Fibroblast of lung (primary cell): ENCODE measurements at places on chromosomes 13 and 19. TPM values are rescaled to one million over a fixed set of nuclear protein-coding genes. Genes with fewer than 3 reads are reported as not detected.

DNA sequence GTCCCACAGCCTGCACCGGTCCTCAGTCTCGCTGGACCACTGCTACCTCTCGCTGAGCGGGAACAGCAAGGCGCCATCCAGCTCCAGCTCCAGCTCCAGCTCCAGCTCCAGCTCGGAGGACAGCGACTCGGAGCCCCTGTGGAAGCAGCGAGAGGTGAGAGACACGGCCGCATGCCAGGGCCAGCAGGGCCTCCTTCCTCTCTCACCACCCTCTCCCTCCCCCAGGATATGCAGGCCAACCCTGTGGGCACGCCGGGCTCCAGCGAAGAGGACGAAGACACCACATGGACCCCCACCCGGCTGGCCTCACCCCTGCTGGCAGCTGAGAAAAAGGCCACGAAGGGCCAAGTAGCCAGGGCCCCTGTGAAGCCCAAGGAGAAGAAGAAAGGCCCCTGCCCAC lies 7.3 kb downstream of the SIX5 start:
- no peak for DNase-seq

DNA sequence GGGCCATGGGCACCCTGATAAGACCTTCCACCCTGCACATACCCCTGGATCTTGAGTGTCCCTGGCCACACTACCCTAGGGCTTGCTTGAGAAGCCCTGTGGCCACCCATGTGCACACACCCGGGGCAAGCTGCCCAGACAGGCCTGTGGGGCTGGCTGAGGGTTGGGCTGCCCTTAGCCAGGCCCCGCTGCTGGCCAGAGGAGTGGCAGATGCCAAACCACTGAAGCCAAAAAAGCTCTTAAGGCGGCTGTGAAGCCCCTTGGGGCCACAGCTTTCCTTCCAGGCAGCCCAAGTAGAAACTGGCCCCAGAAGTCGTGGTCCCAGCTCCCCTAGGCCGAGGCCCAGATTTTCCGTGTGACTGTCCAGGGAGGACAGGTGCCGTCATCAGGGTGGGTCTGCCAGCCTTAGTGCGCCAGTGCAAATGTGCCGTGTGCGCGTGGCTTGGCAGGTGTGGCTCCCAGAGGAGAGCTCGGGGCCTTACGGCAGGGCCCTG lies 14.8 kb downstream of the CEBPG start:
- DNase-seq = no peak

DNA sequence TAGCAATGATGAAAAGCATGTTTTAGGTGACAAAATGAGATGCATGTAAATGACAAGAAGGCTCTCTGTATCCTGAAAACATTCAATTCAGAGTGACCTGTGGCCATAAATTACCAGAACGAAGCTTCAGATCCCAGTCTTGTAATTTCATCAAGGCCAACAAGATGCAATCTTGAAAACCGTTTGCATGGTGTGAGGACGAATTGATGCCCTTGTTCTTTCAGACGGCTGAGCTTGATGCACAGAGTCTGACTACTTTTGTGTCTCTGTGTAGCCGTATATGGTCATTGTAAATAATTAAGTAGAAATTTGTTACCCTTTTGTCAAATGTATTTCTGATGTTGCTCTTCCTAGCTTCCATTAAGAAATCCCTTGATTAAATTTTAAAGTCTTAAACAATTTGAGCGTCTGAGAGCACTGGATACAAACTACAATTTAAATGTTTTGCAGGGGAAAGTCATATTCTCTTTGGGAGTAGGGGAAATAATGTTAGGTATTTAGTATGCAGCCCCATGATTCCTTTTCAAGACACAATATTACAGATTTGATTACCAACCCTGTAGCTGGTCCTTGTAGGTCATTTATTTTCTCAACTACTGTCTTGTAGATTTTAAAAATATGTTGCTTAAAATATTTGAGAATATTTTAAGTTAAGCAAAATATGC lies 125.8 kb upstream of the PCDH9 start:
- no peak for DNase-seq

DNA sequence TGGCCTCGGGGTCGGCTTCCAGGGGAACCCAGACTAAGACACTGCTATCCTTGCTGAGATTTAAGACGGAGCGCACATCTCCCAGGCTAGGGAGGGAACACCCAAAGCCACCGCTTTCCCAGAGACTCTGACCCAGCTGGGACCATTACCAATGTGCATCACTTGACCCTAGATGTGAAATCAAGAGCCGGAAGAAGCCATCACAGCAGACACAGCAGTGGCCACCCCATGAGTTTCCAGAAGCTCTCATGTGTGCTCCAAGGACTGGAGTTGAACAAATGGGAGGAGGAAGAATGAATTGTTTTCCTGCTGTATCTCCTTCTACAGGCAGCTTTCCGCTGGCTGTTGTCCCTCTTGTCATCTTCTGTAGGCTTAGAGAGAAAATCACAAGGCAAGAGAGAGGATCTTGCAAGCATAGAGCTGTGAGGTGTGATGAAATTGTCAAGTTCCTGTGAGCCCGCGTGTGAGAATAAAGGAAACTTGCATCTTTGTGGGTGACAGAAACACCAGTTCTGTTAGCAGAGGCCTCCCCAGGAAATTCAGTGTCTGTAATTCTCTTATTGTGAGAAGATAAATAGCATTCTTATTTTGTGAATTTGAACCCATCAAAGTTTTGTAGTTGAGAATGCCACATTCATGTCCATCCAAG lies 711.8 kb downstream of the UQCRFS1 start:
- no peak for DNase-seq

GRCh38 chr19:7698583-7698982 lies 3.3 kb downstream of the FCER2 start:
- DNase-seq = no peak

- DNase-seq = peak; percentile 75
Observed at GRCh38 chr19:35268536-35269437, at the start of gene USF2. Gene USF2 (plus strand): TSS chr19:35268962. CDS start chr19:35269102, 140 bp downstream.

DNA sequence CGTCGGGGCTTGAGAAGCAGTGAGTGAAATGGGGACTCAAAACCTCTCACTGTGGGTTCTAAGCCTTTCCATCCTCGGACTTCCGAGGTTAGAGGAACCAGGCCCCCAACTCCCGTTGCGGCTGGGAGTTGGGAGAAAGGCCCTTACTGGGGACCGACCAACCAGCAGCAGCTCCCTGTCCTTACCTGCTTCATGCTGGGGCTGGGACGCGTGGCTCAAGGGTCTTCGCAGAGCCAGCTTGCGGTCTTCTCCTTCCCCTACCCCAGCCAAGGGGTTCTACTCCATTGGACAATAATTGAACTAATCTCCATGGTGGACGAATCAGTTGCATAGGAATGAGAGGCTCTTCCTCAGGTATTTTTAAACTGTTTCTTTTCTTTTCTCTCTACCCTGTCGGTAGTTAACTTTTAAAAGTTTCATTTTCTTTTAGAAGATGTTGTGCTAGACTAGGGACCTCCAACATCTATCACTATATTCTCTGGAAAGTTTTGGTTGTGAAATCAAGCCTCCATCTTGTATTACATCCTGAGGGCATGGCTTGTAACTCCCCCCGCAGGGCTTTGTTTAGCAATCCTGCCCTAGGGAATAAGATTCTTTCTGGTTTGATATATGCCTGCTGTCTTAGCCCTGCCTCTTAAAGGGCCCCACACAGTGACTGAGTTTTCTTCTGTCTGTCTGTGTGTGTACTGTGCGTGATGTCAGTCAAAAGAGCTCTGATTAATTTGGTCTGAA lies 1027.1 kb upstream of the PCDH9 start:
- no peak for DNase-seq

- no peak for DNase-seq
Observed at GRCh38 chr13:34006011-34006410, 188.1 kb downstream of the RFC3 start.

- DNase-seq = no peak
Observed at GRCh38 chr19:40600570-40601133, 517 bp upstream of the LTBP4 start.

GRCh38 chr13:46761866-46762265 lies 35.1 kb downstream of the ESD start:
- DNase-seq = no peak

GRCh38 chr19:40588926-40589569 lies 12.1 kb upstream of the LTBP4 start:
- DNase-seq = no peak

The CBY2 gene
- total RNA-seq = not detected in 2 replicates

The ZNF763 gene
- total RNA-seq = 1.3 and 2.5 TPM in 2 replicates

- DNase-seq = no peak
Observed at GRCh38 chr19:32646556-32646955, 28.4 kb downstream of the ANKRD27 start.

The CEACAM3 gene
- total RNA-seq = not detected in 2 replicates

GRCh38 chr13:81171065-81171647 lies 830.2 kb upstream of the SPRY2 start:
- DNase-seq = peak; percentile 3

GRCh38 chr13:76116751-76117360 lies 480.7 kb downstream of the LMO7 start:
- no peak for DNase-seq

- no peak for DNase-seq
Observed at GRCh38 chr13:99958406-99959126, 13.0 kb downstream of the ZIC5 start.

- peak; percentile 100 for DNase-seq
Observed at GRCh38 chr13:98206946-98207345, 29.9 kb upstream of the RNF113B start.

- DNase-seq = no peak
Observed at GRCh38 chr19:49469828-49470614, 4.0 kb upstream of the FLT3LG start.

The SPIB gene
- under 0.01 TPM in 1 of 2 replicates, not detected in the other for total RNA-seq

GRCh38 chr13:29073755-29074154 lies 253.6 kb downstream of the MTUS2 start:
- no peak for DNase-seq

The ZNF83 gene
- 47.0 and 60.6 TPM in 2 replicates for total RNA-seq

The F2RL3 gene
- under 0.01 TPM in 1 of 2 replicates, not detected in the other for total RNA-seq

The NLRP9 gene
- total RNA-seq = not detected in 2 replicates

DNA sequence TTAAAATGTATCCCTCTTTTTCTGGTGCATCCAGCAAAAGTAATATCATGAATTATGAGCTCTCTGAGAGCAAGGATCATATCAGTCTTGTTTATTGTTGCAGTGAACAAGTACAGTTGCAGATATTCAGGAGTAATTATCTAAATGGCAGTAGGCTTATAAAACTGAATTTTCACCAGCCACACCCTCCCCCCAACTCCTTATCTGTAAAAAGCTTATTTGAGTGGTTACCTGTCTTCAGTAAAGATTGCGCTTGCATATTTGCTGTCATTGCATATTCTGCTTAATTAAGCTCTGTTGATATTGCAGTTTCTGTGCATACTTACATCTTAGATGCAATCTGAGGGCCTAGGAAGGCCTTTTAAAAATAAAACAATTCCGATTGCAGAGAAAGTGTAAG lies 87.3 kb downstream of the DNAJC15 start:
- DNase-seq = no peak

GRCh38 chr13:24145240-24145639 lies 15.3 kb upstream of the SPATA13 start:
- DNase-seq = no peak

- no peak for DNase-seq
Observed at GRCh38 chr19:17214508-17215126, 540 bp upstream of the USE1 start.

The NDUFS7 gene
- 55.0 and 71.2 TPM in 2 replicates for total RNA-seq

DNA sequence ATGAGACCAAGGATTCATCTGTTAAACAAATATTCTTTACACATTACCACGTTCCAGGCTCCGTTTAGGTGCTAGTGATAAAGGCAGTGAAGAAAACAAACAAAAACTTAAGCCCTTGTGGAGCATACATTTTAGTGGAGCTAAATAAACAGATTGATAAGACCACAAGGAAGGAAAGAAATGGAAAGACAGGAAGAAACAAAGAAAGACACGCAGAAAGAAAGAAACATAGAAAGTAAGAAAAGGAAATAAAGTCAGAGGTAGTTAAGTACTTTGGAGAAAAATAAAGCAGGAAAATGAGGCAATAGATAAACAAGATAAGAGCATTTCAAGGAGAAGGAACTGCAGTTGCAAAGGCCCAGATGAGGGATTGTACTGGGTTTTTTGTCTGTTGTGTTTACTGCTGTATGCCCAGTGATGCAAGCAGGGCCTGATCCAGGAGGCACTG lies 998 bp downstream of the NFKBIB start:
- no peak for DNase-seq

DNA sequence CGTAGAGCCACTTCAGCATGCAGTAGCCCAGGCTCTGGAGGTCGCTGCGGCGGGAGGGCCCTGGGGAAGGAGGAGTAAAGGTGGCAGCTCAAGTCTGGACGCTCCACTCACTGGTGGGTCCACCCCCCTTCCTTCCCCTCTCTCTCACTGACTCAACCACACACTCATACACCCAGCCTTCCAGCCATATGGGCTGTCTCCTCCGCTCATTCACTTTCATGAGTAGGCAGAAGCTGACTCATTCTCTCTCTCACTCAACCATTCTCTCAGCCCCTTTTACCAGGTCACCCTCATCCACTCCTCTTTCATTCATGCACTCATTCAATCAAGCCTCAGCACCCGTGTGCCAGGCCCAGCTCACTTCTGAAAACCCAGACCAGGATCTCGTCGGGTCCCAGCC lies 27.5 kb upstream of the SIGLEC11 start:
- DNase-seq = peak; percentile 29

DNA sequence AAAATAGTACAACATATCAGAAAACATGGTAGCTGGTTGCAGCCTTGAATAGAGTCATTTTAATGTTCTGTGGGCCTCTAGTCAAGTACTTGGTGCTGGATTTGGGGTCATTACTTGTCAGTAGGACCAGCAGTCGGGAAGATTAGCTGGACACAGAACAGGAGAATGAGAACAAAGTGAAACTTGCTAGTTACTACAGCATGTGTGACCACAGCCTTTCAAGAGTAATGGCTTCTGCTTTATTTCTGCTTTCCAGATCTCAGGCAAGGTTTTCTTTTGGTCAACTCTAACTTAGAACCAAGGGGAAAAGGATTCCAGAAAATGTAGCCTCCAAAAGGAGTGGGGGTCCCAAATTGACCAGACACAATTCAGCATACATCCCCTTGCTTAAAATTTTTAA lies 17.1 kb upstream of the VWA8 start:
- no peak for DNase-seq

The PDX1 gene
- not detected in 2 replicates for total RNA-seq

- DNase-seq = peak; percentile 77
Observed at GRCh38 chr19:45444318-45445041, 20.8 kb upstream of the ERCC1 start.

GRCh38 chr13:113458253-113459065 lies 5.2 kb upstream of the ADPRHL1 start:
- DNase-seq = peak; percentile 72

- no peak for DNase-seq
Observed at GRCh38 chr13:104608331-104608730, 1542.1 kb upstream of the SLC10A2 start.

The KLK4 gene
- not detected in 2 replicates for total RNA-seq

The ATP8B3 gene
- 1.3 and 3.0 TPM in 2 replicates for total RNA-seq

DNA sequence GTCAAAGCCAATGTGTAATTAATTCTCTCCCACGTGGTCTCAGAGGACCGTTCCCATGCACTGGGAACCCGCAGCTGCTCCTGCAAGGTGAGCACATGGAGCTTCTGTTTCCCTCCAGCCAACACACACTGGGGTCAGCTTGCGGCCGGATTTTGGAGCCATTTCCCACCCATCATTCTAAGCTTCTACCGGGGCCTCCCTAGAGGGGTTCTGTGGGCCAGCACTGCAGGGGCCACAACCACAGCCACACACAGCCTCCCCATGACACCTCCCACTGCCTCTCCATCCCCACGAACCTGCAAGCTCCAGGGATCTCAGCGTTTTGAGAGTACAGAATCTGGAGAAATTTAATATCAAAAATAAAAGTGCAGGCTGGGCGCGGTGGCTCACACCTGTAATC lies 120.7 kb upstream of the SOX1 start:
- no peak for DNase-seq

The SYCN gene
- total RNA-seq = not detected in 2 replicates
